Body of pancreas (tissue), 4 donors: ENCODE measurements at places on chromosomes 1 and 21. TPM values are rescaled to one million over a fixed set of nuclear protein-coding genes. Genes with fewer than 3 reads are reported as not detected.

DNA sequence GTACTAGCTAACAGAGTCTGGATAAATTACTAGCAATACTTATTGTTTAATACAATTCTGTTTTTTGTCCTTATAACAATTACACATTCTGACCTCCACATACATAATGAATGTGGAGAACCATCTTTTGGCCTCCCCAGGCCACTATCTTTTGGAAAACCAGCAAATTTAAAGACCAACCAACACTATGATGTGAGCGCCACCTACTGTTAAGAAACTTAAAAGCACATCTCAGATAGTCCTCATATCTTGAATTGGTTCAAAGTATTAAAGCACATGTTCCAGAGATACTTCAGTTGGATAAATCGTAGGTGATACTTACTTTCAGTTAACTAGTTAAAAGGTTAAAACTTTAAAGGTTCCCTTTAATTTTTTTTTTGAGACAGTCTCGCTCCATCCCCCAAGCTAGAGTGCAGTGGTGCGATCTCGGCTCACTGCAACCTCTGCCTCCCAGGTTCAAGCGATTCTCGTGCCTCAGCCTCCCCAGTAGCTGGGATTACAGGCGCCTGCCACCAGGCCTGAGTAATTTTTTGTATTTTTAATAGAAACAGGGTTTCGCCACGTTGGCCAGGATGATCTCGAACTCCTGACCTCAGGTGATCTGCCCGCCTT, 29.3 kb upstream of the USP1 start:
- no peaks in the 10 kb centered on the region for H3K4me1 ChIP-seq
- peak; percentile 47 for DNase-seq
- no peak overlapping the region for H3K4me3 ChIP-seq
- H3K27me3 ChIP-seq, result no peaks in the 10 kb centered on the region
- H3K27ac ChIP-seq, result no peak overlapping the region

GRCh38 chr1:161367684-161368400, at the start of gene CFAP126:
Gene CFAP126 (minus strand): TSS chr1:161367876. CDS start chr1:161367868, 8 bp downstream.
- H3K4me3 ChIP-seq, result no peak within 1 kb of the TSS
- no peaks in the 10 kb centered on the region for H3K36me3 ChIP-seq
- peaks cover 20% of the 10 kb centered on the region for H3K4me1 ChIP-seq
- H3K27me3 ChIP-seq, result no peaks in the 10 kb centered on the region

GRCh38 chr21:34599534-34600101, 15.3 kb downstream of the RCAN1 start:
- no peak for DNase-seq
- H3K4me1 ChIP-seq, result peaks cover 33% of the 10 kb centered on the region
- H3K4me3 ChIP-seq, result no peak overlapping the region
- no peaks in the 10 kb centered on the region for H3K27me3 ChIP-seq
- no peak overlapping the region for H3K27ac ChIP-seq

DNA sequence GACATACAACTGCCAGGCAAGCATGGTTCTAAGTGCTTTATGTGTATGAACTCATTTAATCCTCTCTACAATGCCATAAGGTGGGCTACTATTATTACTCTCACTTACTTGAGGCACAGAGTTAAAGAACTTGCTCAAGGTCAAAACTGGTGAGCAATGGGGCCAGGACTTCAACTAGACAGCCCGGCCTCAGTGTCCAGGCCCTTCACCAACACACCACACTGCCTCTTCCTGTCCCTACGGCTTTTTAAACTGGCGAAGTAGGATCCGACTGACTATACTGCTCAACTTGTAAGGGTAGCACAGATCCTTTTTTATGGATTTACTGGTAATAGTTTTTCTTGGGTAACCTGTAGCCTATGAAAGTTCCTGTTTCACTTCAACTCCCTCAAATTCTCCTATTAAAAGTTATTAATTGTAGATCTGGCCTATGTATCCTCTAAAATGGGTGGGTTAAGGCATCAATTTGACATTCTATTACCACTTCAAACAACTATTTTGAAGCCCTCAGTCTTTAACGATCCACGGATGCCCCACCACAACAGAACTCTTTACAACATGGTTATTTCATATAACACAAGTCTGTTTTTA, 4.3 kb downstream of the ERRFI1 start:
- H3K27ac ChIP-seq, result peak overlapping the region; percentile 78
- no peak overlapping the region for H3K4me3 ChIP-seq
- H3K36me3 ChIP-seq, result no peaks in the 10 kb centered on the region
- no peaks in the 10 kb centered on the region for H3K27me3 ChIP-seq
- peak; percentile 59 for DNase-seq

CELA3A gene
- total RNA-seq, result 37,316 TPM

DNA sequence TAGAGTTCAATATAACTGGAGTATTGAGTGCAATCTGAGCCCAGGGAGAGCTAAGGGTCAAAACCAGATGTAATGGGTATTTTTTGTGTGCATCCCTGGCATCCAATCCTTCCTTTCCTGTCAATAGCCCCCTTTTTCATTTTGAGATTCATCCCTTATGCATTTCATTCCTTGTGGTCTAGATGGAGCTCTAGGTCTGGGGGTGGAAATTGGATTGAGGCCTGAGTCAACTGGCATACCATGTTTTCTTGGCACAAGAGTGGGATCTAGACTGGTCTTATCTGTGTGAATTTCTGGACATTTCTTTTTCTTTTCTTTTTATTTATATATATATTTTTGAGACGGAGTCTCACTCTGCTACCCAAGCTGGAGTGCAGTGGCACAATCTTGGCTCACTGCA, 67.3 kb upstream of the RAB3GAP2 start:
- no peak overlapping the region for H3K4me3 ChIP-seq
- H3K4me1 ChIP-seq, result no peaks in the 10 kb centered on the region
- H3K27me3 ChIP-seq, result no peaks in the 10 kb centered on the region
- H3K27ac ChIP-seq, result no peak overlapping the region
- DNase-seq, result no peak

DNA sequence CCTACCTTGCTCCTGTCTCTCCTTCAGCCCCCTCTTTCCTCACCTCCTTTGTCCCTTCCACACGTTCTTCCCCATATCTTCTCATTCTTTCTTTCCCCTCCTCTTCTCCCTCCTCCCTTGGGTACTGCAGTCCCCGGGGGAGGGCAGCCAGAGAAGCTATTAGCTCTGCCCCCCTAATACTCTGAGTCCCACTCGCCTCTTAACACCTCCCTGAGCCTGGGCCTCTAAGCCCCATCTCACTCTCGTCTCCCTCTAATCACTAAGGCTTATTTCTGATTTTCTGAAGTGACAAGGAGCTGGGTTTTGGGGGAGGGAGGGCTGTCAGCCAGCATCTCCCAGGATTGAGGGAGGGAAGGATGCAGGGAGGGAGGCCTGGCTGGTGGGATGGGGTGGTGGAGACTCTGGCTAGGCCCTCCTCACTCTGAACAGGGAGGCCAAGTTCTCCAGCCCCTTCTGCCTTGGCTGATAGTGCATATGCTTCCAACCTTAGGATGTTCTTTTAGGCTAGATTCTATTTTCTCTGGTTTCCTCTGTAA, 25.6 kb upstream of the DMBX1 start:
- no peak overlapping the region for H3K27ac ChIP-seq
- peaks cover 17% of the 10 kb centered on the region for H3K4me1 ChIP-seq
- no peak overlapping the region for H3K4me3 ChIP-seq
- H3K27me3 ChIP-seq, result no peaks in the 10 kb centered on the region
- H3K36me3 ChIP-seq, result no peaks in the 10 kb centered on the region

DNA sequence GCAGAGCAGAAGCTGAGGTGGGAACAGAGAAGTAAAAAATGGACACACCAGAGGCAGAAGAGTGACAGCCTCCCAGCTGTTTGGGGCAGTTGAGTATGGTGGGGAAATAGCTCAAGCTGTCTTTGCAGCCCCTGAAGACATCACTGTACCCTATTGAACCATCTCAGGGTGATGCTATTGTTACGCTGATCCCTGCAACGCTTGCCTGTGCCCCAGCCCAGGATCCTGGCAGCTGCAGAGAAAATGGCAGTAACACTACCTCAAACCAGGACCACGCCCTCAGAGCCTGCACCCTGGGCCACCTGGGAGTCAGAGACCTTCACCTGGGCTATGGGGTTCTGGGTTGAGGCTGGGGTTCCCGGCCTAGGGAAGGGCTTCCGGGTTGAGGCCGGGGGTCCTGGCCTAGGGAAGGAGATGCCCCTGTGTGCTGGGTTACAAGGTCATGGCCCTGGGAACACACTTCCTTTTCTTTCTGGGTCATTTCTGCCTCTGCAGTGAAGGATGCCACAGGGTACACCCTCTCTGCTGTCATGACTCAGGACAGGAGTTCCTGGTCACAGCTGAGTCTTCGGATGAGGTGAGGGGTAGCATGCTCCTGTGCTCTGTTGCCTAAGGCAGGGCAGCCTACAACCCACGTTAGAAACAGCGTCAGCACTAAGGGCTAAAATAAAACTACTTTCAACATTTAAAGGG, 11.6 kb downstream of the BSND start:
- H3K4me1 ChIP-seq, result no peaks in the 10 kb centered on the region
- H3K27ac ChIP-seq, result no peak overlapping the region
- no peak overlapping the region for H3K4me3 ChIP-seq
- DNase-seq, result no peak
- no peaks in the 10 kb centered on the region for H3K36me3 ChIP-seq

DNA sequence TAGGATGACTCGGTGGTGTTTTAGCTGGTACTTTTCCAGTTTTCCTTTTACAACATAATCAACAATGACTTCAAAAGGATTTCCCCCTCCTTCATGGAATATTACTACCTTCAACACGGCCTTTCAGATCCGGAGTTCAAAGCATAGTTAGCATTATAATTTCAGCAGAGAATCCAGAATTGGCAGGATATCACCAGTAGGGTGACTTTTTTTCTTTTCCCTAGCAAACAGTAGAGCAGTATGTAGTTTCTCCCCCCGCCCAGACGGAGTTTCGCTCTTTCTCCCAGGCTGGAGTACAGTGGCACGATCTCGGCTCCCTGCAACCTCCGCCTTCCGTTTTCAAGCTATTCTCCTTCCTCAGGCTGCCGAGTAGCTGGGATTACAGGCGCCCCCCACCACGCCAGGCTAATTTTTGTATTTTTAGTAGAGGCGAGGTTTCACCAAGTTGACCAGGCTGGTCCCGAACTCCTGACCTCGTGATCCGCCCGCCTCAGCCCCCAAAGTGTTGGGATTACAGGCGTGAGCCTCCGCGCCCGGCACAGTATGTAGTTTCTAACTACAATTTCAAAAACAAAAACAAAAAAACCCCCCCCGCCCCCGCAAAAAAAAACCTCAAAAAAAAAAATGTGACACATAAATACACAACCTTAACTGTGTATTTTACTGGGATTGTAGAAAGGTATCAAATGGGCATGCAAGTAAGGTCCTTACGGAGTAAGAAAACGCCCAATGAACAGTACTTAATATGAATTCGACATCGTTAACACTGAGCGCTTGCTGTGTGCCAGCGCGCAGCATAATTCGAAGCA, 1.5 kb upstream of the COX20 start:
- H3K27me3 ChIP-seq, result no peaks in the 10 kb centered on the region
- peak overlapping the region; percentile 5 for H3K4me3 ChIP-seq
- no peaks in the 10 kb centered on the region for H3K36me3 ChIP-seq
- peak; percentile 73 for DNase-seq
- H3K27ac ChIP-seq, result peak overlapping the region; percentile 98

GRCh38 chr1:116408193-116408592, 35.1 kb downstream of the ATP1A1 start:
- H3K27me3 ChIP-seq, result no peaks in the 10 kb centered on the region
- DNase-seq, result no peak
- no peak overlapping the region for H3K4me3 ChIP-seq
- H3K36me3 ChIP-seq, result peaks cover 7% of the 10 kb centered on the region
- peak overlapping the region; percentile 31 for H3K27ac ChIP-seq
- peaks cover 19% of the 10 kb centered on the region for H3K4me1 ChIP-seq

CCDC185 gene
- not detected for total RNA-seq
